Activated CD4-positive, alpha-beta T cell treated with anti-CD3 and anti-CD28 coated beads, Interleukin-2, amount 50 U/mL, for 1 hour (primary cell): ENCODE measurements at places on chromosomes 2 and 18.

GRCh38 chr2:126674075-126674744 lies 18.3 kb downstream of the GYPC start:
- DNase-seq = no peak

- no peak for DNase-seq
Measured at GRCh38 chr2:62687636-62688035, 17.9 kb upstream of the EHBP1 start.

DNA sequence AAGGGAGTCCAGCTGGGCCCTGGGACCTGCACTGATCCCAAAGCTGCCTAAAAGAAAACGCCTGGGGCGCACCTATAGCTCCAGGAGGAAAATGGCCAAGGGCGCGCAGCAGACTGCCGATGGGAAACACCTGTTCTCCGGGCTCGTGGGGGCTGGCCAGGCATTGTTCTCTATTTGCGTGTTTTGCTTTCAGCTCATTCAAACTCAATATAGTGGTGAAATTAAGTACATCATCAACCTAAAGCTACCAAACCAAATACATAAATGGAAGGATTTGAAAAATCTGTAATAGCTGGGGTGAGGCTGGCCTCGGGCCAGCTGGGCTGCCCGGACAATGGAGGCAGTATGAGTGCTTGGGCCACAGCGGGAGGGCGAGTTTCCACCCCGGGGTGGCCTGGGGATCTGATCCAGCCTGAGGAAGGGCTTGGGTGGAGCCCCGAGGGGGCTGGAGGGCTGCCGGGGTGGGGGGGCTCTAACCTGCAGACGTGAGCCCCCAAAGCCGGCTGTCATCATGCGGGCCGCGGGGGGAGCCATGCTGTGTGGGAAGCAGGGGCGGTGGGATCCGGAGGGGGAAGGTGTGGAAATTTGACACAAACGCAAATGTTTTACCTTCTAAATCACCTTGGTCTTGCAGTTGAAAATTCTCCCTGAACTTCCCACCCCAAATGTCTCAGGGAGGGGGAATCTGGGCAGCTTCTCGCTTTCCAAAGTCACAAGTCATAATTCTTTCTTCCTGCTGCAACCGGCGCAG lies 77.6 kb downstream of the ASB1 start:
- no peak for DNase-seq

DNA sequence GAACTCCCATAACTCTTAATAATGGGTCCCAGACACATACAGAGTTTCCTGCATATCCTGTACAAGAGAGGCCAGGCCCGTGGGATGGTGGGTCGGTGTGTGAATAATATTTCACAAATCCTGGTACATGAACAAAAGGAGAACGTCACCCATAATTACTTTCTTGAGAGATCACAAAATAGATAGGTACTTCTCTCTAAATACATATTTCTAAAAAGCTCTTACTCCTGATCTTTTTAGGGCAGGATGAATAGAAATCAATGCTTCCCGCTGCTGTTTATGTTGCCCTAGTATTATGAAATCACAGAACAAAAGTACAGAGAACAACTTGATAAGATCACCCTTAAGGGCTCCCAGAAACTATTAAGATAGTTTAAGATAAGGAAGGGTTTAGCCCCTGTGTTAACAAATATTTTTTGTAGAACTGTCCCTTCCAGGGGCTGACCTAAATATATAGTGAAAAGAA lies 5.4 kb downstream of the IRS1 start:
- no peak for DNase-seq

GRCh38 chr18:32893915-32894314 lies 121.1 kb upstream of the KLHL14 start:
- no peak for DNase-seq

GRCh38 chr18:21714474-21714873 lies 9.9 kb upstream of the ABHD3 start:
- no peak for DNase-seq

- DNase-seq = no peak
Measured at GRCh38 chr2:58081000-58081399, 34.4 kb downstream of the VRK2 start.

DNA sequence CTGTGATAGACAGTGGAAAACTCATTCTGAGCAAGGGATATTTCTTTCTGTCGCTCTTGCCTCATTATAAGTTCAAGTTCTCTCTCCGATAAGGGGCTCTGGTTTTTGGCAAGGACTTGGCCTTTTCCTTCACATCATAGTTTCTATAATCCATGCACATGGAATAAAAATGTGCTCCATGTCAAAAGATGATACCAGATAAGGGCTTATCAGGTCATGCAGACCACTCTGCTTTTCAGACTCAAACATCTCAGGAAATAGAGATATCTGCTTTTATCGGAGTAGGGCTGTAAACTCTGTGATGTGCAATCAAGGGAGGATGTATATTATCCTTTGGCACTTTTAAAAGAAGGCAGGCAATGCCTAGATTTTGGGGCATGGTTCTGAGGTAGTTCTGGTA lies 45.0 kb upstream of the DARS1 start:
- DNase-seq = no peak

GRCh38 chr18:80232030-80232429 lies 15.3 kb downstream of the PARD6G start:
- DNase-seq = no peak

DNA sequence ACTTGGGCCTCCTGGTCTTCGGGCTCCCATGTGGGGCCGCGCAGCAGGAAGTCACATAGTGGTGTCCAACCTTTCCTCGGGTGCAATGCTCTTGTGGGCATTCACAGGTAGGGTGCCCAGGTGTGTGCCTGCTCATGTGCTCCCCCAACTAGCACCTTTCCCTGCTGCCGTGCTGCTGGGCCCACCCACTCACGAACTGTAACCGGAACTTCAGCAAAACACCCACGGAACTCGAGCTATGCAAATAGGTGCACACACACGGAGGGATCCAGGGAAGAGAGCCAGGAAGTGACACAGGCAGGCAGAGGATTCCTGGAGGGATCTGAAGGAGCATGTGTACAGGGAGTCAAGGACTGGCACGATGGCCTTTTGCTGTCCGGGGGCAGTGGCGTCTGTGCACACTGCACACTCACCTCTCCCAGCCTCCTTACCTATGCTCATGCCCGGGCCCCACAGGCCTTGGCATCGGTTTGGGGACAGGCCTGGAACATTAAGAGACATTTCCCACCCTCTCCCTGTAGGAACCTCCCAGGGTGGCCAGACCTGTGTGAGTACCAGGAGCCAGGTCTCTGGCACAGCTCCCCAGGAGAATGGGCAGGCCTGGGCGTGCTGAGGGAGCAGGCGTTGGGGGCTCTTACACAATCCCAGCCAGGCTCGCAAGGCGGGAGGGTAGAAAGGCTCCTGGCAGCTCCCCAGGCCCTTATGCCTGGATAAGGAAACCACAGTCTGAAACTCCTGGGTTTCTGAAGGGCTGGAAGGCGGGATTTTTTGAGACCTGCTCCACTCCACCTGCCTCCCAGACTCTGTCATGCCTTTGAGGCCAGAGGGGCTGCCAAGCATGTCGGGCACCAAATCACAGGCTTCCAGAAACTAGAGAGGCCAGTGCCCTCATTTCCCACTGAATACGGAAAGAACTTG lies 6.6 kb upstream of the PTMA start:
- no peak for DNase-seq

DNA sequence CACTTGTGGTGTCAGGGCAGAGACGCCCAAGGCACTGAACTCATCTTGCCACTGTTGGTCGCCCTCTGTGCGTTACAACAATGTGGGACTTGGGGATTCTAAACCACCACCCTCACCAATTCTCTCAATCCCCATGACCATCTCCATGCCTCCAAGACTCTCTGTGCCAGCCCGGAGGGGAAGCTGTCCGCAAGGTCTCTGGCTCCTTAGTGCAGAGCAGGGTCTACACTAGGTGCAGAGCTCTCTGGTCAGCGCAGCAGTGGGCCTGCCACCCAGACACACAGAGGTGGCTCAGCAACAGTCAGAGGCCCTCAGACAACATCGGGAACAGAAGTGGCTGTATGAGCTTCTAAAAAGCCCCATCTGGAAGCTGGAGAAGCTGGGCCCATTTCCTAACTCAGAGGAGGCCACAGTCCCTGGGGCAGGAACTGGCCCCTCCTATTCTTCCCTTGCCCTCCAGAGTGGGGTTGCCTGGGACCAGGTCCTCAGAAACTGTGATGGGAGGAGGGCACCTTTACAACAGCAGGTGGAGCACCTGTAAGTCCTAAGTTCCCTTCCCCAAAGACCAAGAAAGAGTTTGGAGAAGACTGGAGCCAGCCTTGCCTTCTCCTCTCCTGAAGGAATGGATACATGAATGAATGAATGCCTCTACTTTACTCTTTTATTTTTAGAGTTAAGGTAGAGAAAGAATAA lies 37.7 kb downstream of the SERTAD2 start:
- no peak for DNase-seq

DNA sequence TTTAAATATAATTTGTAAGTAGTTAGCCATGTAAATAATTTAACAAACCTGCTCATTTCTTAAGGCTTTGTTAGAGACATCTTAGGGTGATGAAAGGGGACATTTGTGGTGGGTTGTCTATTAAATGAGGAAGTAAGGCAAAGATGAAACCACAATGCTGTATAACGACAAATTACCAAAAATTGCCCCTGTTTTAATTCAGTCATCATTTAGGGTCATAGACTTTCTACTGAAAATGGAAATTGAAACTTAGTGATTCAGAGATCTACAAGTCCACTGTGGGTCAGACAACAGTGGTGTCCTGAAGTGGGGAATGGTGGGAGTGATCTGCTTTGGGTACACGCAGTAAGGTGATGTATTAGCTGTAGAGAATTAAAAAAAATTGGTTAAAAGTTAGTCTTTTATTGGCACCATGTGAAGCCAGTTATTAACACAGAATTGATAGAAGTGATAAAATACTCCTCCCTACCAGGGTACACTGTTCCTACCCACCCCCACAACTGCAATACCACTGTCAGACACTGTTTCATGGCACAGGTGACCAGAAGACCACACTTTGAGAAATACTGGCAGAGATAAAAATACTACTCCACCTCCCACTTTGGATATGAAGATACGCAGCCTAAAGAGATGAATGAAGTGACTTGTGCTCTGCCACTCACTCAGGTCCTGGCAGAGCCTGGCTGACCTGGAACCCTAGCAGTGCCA lies 13.4 kb downstream of the CERS6 start:
- no peak for DNase-seq

GRCh38 chr2:219576505-219577388 lies 4.6 kb downstream of the INHA start:
- no peak for DNase-seq

- peak; percentile 74 for DNase-seq
Measured at GRCh38 chr2:219277703-219278654, 1.2 kb upstream of the DNAJB2 start.

- DNase-seq = no peak
Measured at GRCh38 chr2:226313060-226313459, 486.6 kb downstream of the IRS1 start.

- DNase-seq = no peak
Measured at GRCh38 chr2:69482471-69482870, 45.2 kb upstream of the NFU1 start.

GRCh38 chr2:96887493-96888012 lies 17.7 kb upstream of the SEMA4C start:
- DNase-seq = no peak

GRCh38 chr2:48107326-48107925 lies 201.1 kb upstream of the FBXO11 start:
- no peak for DNase-seq

- no peak for DNase-seq
Measured at GRCh38 chr18:74836296-74837139, 238.8 kb downstream of the ZNF407 start.

DNA sequence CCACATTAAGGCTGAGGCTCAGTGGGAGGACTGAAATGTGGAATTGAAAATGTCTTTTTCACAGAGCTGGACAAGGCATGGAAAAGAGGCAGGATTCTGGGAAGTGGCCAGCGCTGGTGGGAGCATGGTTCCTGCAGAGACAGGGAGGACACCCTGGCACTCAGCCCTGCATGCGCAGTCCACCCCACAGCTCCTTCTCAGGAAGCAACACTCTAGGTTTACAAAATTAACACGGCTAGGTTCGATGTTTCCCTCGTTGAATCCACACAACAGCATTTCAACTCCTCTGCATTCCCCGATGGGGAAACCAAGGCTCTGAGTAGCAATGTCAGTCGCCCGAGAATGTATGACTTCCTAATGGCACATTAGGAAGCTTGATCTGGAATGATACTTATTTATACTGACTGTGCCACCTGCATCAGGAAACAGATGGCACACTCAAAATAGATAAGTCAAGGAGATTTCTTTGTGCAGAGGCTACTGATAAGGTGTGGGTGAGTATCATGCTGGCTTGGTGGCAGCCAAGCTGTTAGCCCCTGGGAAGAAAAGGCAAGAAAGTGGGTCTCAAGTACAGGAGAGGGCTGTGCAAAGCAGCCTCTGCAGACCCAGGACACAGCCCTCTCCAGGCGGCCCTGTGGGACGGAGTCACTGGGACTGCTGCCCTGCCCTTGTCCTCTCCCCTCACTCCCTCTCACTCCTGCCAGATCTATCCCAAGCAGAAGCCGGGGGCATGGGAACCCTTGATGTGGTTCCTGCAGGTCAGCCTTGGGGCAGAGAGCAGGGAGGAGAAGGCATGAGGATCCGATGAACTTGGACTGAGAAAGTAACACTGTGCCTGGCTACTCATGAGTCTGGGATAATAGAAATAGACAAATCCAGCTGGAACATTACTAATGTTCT lies 158.4 kb upstream of the FHL2 start:
- no peak for DNase-seq

GRCh38 chr2:8861797-8862196 lies 24.4 kb upstream of the KIDINS220 start:
- no peak for DNase-seq
